GM20000 (cell line): ENCODE measurements at places on chromosomes 7 and 10.

GRCh38 chr7:139595806-139596205 lies 72.3 kb downstream of the CLEC2L start:
- DNase-seq = no peak

DNA sequence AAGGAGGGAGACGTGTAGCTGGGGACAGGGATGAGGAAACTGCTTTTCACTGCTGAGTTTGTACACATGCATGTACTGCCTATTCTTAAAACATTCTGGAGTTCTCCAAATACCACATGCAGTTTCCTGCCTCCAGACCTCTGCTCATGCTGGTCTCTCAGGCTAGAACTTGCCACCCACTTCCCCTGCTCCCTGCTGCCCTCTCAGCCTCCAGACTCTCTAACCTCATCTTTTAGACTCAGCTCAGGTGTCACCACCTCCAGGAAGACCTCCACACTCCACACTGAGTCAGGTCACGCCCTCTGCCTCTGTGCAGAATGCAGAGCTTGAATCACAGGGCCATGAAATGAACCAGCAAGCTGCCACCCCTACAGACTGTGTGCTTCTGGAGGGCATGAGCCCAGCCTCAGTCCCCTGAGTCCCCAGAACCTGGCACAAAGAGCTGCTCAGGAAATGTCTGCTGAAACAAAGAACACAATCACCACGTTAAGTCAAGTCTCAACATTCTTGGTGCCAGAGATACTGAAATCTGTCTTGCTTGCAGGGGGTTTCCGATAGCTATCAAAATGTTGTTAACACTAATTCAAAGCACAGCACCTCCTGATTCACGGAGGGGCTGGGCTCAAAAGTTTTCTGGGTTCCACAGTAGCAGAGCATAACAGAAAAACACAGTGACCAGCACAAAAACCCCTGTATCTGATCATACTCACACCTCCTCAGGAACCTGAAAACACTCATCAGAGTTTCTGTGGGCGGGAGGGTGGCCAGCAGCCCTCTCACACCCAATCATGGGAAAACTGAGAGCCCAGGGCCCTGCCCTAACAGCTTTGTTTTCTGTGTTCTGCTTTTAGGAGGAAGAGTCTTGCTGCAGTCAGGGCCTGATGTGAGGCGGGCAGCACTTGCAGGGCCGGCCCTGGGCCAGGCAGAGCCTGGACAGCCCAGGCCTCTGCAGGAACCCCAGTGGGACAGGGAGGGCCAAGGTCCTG lies 21.1 kb downstream of the FAM53B start:
- DNase-seq = peak; percentile 89

DNA sequence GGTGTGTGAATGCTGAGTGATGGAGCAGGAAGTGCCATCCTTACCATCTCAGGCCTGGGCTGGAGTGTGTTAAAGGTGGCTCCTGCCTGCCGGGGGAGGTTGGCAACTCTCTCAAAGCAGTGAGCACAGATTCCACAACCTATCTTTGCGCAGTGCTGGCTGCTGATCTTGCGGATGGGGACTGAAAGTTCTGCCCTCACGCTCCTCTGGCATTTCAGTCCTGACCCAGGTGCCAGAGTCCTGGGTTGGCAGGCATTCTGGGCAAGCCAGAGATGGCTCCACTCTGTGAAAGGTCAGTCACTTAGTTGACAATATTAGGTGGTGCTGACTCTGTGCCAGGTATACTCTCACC lies 315.5 kb downstream of the RPS24 start:
- no peak for DNase-seq

DNA sequence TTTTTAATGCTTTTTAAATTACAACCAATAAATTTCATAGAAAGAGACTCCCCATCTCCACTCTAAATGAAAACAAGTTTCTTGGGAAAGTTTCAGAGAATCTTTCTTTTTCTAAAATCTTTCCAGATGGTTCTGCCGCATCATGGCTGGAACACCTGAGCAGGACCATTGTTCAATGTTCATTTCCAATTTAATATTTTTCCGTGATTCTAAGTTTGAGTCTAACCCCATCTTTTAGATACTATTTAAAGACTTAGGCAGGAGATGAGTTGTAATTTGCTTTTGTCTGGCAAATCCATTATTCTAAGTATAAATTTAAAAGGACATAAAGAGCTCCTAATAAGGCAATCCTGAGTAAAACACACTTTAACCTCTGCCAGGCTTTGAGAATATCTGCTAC lies 325.2 kb downstream of the BICC1 start:
- DNase-seq = no peak

GRCh38 chr7:92944633-92945032 lies 108.3 kb upstream of the CDK6 start:
- no peak for DNase-seq

DNA sequence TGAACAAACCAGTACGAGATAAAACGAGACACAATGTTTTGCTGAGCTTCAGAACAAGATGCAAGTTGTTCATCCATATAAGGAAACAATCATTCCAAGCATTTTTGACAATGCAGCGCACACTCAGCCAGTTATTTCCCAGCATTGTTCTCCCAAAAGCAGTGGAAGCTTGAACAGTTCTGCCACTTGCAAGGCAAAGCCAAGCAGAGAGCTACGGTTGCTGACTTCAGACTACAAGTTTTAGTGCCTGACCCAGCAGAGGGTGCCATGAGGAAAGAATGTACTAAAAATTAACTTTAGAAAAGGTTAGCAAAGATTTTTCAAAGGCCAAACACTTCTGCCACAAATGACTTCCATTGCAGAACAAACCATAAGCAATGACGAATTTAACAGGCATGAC lies 152.5 kb downstream of the SLC25A13 start:
- DNase-seq = no peak

DNA sequence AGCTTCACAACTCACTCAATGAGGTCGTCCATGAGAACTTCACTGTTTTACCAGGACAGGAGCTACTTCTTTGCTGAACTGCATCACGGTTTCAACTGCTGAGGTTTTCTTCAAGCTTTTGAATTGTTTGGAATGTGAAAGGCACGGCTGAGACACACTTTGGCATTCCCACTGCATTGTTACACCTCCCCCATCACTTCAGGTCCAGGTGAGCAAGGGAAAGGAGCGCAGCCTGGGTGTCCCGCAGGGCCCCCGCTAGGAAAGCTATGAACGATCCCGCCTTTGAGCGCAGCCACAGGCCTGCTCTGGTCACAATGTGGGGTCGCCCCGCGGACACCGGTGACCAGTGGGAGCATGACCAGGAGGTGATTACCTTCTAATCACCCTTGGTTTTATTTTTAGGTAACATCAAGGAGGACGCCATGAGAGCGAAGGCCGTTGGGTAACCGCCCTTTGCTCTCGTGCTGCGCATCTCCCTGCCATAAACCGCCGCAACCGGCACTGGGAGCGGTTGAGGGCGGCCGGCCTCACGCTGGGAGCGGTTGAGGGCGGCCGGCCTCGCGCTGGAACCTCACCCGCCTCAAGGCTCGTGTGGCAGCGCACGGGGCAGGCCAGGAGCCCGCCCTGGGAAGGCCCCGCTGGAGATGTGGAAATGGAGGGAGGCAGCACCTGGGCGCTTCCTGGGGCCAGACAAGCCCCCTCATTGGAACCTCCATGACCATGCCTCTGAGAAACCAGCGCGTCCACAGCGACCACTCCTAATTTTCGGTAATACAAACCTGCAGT lies 50.9 kb upstream of the SGMS1 start:
- no peak for DNase-seq

DNA sequence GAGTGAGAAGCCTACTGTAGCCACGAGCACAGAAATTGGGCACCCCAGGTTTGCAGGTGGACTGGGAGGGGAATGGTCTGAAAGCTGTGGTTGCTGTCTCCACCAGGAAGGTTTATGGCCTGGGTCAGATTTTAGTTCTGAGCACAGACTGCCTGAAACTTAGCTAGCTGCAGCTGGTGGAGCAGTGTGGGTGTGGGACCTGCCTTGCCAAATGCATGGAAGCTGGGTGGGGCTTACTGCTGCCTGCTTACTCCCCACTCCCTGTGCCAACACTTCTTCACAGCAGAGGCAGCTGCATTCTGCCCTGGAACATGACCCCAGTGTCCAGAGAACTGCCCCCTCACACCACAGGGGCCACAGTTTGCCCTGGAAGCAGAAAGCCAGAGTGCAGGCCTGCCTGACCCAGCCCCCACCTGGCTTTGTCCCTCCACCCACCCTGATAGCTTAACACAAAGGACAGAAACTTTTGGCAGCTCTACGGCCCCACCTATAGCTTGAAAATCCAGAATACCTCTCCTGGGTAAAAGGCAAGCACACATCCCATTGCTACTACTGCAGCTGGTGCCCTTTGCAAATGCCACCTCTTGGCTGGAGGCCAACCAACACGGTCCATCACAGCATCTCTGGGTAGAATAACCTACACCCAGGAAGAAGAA lies 281.6 kb downstream of the AGMO start:
- DNase-seq = no peak

DNA sequence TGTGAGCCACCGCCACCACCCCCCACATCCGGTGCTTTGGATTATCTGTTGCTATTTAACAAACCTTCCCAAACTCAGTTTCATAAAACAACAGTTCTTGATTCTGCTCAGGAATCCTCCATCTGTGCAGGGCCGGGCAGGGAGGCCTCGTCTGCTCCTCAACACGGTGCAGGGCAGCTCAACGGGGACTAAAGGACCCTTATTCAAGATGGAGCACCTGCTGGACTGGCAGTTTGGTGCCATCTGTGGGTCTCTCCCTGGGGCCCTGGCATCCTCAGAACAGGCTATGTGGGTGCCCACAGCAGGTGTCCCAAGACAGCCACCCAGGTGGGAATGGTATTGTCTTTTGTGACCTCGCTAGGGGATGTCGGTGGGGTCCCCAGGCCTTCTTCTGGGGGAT lies 31.0 kb upstream of the ELFN1 start:
- no peak for DNase-seq

GRCh38 chr7:45461026-45461425 lies 113.1 kb upstream of the ADCY1 start:
- no peak for DNase-seq

- no peak for DNase-seq
Observed at GRCh38 chr7:99422625-99423024, 13.9 kb downstream of the BUD31 start.

GRCh38 chr7:122132341-122132740 lies 11.7 kb downstream of the AASS start:
- no peak for DNase-seq

DNA sequence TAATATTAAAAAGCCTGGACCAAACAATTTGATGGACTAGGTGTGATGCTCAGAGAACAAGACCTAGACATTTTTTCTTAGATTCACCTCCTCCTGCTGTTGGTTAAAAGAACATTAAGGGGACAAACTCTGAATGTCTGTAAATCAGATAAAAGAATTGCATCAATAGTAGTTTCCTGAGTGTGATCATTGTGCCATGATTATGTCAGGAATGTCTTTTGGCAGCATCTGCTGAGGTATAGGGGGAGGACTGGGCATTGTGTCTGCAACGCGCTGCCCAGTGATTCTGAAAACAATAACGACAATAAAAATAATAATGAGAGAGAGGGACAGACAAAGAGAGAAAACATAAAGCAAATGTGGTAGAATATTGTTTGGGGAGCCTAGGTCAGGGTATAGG lies 6.9 kb downstream of the C7orf57 start:
- no peak for DNase-seq

DNA sequence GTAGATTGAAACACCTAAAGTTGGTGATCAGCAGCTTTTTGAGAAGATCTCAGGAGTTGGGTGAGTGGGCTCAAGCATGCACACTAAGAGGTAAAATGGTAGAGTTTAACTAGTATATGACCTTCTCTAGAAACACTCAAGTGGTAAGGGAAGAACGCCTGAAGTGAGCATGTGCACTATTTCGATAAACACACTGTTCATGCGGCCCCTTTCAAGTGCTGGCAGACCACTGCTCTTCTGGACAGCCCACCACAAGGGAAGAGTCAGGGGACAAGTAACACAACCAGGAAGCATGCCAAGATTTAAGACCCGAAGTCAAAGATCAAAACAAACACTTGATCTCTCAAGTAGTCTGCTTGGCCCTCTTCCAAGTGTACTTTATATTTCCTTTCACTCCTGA lies 519.5 kb upstream of the ZWINT start:
- DNase-seq = no peak

DNA sequence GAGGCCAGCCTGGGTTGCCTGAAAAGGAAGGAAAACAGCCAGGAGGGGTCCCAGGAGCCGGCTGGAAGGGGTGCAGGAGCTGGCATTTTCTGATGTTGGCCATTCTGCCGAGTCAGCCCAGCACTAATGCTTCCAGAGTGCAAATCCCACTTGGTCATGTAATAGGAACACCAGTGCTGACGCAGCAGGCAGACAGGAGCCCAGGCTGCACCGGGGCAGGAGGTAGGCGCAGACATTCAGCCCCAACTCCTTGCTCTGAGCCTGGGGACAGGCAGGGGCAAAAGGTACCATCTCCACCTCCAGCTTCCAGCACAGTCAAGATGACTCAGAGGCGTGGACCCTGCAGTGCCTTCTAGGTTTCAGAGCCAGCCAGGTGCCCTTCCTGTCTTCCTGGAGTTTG lies 10.2 kb upstream of the YWHAG start:
- DNase-seq = no peak

DNA sequence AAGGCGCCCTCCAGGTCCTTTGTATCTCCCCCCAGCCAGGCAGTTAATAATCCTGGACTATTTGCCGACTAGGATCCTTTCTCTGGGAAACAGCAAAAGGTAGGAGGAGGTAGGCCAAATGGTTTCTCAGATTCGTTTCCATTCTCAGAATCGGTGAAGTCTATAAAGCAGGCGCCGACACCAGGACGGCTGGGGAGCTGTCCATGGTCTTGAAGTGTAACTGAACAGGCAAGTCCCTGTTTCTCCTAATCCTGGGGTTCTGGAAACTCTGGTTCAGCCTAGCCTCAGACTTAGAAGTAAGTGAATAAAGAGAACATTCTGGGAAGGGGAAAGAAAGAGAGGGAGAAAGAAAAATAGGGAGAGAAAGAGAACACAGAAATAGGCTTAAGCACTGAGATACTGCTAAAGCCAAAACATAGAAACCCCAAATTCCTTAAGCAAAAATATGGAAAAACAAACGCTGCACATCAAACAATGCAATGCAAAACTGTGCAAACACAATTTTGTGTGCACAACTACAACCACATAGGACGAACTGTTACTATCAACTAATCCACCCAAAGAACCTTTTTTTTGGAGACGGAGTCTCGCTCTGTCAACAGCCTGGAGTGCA lies 11.1 kb upstream of the INA start:
- DNase-seq = peak; percentile 46

DNA sequence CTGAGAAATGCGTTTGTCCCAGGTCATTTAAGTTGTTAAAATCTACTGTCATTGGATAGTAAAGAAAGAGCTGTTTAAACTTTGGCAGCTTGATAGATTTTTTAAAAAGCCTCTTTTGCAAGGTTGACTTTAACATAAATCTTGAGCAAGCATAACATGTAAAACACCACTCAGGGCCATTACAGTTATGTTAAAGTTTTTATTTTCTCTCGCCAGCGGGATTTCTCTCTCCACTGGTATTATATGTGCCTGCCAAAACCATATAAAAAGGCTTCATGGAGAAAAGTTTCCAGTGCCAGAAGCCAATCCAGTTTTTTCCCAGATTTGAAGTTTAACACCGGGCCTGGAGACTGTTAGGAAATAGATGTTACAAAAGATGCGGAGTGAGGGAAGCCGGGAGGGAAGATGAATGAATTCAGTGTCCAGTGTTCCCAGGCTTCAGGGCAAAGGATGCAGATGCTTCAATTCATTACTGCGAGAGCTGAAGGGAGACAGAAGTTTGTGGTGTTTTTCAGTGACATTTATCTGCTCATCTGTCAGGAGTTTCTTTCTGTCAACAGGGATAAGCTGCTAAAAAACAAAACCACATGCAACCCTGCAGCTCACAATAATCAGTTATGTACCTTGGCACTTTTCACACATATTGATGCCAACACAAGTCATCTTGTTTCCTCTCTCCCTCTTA lies 155.5 kb downstream of the SPAG6 start:
- no peak for DNase-seq
